Activated naive CD4-positive, alpha-beta T cell (primary cell): ENCODE measurements at places on chromosomes 1 and 21.

- no peak for DNase-seq
Observed at GRCh38 chr1:19946331-19946751, 22.9 kb upstream of the PLA2G2E start.

DNA sequence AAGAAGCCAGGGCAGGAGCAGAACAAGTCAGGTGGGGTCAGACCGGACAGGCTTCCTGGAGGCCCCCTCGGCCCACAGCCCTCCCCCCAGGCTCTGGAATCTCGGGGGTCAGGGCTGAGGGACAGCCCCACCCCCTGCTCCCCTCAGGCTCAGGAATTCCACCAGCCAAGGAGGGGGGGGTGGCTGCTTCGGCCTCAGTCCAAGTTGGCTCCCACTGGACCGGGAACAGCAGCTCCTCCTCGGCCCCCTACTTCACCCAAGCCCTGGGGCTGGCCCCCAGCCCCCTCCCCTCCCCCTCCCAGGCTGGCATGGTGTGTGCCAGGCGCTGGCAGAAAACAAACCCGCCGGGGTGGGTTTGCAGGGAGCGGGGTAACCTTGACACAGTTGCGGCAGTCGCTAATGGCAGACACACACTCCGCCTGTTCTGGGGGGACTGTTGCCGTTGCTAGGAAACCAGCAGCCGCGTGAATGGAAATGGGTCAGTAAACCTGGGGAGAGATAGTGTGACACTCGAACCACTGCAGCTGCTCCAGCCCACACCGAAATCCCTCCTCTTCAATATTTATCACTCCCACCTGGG lies 32.4 kb downstream of the AHDC1 start:
- no peak for DNase-seq

DNA sequence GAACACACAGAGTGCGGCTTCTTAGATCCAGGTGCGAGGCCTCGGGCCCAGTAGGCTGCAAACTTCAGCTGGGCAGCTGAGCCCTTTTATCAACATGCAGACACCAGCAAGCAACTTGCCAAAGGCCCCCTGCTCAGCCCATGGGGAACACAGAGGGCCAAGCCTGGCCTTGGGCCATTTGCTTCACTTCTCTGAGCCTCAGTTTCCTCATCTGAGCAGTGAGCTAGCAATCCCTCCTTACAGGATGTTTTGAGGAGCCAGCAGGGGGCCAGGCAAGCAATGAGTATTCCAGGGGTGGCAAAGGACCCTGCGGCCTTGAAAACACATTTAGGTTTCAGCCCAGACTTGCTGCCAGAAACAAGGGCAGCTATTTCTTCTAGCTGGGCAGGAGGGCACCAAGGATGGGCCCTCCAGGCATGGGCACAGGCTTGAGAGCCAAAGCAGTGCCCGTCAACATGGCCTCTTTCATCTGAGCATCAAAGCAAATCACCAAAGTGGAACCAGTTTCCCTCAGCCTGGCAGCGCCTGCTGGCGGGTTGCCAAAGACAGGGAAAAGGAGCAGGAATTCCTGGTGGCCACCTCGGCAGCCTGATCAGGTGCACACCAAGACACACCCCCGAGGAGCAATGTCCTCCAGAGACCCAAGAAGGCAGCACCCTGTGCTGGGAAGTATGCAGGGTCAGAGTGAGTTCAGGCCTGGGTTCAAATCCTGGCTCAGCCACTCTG lies 1.4 kb downstream of the MATN1 start:
- no peak for DNase-seq

DNA sequence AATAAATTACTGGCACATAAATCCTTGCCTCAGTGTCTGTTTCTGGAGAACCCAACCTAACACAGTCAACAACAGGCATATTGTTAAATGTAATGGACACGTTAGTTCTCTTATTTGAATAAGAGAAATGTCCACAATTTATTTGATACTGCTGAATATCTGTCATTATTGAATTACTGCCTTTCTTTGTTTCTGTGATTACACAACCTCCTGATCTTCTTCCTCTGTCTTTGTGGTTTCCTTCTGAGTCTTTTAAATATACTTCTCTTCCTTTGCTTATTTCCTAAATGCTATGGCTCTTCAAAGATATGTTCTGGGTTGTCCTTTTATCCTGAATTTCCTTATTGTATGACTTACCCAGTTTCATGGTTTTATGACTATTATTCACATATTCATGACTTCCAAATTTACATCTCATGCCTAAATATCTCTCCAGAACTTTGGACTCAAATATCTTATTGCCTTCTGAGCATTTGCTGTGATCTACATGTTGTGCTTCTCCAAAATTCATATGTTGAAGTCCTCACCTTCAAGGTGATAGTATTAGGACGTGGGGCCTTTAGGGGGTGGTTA lies 39.9 kb downstream of the MSH4 start:
- DNase-seq, result no peak

DNA sequence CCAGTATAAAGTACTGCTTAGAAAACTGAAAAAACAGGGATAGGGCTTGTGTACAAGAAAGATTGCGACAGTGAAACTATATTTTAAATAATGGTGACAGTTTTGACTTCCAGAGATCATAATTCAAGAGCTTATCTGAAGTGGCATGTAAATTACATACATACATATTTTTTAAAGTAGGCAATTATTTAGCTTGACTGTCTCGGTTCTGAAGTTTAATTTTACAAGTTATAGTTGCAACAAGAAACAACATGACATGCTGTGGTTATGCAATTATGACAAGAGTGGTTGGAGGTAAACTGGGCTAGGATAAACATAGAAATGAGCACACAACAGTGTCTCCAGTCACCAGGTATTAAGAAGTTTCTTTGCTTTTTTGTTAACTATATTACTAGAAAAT lies 4.1 kb downstream of the C1orf21 start:
- no peak for DNase-seq

DNA sequence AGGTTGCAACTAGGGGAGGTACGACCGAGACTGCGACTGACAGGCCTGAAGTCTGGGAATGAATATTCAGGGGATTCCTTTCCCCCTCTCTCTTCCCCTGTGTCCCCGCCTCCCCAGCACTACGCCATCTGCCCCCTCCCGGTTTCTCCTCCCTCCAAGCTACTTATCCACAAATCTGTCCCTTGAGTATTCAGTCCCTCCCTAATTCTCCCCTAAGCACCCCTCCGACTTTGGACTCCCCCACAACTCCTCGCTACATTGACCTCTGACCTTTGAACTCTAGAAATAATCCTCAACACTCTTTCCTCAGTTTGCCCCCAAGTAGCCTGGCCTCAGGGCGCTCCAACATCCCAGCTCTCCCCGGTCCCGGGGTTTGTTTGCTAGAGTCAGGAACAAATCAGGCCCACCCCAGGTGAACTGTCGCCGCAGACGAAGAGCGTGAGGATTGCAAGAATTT lies 393 bp downstream of the LYSMD1 start:
- DNase-seq, result no peak

DNA sequence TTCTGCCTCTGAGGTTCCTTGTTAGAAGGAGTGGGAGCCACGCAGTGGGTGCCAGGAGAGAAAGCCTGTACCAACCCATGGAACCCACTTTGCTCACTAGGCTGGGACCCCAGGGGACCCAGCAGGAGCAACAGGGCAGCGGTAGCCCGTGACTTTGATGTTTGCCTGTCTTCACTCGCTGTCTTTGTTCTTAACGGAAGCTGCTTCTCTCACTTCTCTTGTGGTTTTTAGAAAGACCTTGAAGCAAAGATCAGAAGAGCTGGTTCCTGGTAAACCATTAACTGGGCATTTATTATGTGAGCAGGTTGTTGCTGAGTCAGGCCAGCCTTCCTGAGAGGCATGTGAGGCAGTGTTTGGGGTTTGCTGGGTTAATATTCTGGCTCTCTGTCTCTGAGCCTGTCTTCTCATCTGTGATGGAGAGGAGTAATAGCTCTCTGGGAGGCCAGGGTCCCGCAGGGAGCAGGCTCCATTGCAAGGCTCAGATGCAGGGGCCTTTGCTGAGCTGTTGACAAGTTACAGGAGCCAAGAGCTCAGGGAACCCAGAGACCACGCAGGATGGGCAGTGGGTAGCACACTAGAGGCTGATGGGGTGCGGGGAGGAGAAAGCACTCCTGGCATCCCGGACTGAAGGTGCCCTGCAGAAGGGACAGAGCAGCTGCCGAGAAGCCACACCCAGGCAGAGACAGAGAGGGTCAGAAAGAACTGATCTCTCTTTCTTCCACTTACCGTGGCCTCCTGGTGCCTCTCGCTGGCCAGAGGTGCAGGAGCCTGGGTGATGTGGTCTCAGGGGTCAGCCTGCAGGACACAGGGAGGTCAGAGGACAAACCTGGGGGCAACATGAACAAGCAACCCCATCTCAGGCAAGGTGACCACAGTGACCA lies 367.5 kb upstream of the C1orf174 start:
- no peak for DNase-seq

- no peak for DNase-seq
Observed at GRCh38 chr1:10681296-10682107, 114.9 kb downstream of the CASZ1 start.

DNA sequence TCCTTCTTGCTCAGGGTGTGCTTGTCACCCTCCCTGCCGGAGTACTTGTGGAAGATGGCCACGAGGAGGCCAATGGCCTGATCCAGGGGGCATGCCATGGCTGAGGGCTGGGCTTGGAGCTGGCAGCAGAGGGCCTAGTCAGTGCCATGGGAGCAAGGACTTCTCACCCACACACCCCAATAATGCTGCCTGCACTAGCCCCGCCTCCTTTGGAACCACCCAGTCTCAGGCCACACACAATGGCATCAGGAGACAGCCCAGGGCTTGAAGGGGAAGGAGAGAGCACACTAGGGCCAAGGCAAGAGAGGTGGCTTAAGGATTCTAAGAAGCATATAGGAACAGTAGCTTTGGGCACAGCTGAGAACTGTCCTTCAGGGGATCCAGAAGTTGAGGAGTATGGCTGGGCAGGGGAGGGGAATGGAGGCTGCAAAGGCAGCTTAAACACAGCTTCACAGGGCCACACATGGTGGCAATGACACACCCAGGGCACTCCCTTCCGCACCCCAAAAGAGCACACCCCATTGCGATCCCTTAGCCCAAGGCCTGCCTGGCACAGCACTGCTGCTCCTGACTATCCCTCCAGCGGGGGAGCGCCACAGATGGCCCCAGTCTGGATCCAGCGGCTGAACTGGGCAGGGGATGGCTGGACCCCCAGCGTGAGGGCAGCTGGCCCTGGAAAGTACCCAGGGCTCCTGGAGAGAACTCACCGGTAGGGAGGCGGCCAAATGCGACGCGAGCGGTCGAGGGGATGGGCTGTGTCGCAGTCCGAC lies at the start of gene S100A6:
Gene S100A6, minus strand, starts transcription at position 750 of the 770 bp plus-strand sequence. Its CDS starts 652 bp downstream, at position 98.
- DNase-seq, result peak; percentile 30

DNA sequence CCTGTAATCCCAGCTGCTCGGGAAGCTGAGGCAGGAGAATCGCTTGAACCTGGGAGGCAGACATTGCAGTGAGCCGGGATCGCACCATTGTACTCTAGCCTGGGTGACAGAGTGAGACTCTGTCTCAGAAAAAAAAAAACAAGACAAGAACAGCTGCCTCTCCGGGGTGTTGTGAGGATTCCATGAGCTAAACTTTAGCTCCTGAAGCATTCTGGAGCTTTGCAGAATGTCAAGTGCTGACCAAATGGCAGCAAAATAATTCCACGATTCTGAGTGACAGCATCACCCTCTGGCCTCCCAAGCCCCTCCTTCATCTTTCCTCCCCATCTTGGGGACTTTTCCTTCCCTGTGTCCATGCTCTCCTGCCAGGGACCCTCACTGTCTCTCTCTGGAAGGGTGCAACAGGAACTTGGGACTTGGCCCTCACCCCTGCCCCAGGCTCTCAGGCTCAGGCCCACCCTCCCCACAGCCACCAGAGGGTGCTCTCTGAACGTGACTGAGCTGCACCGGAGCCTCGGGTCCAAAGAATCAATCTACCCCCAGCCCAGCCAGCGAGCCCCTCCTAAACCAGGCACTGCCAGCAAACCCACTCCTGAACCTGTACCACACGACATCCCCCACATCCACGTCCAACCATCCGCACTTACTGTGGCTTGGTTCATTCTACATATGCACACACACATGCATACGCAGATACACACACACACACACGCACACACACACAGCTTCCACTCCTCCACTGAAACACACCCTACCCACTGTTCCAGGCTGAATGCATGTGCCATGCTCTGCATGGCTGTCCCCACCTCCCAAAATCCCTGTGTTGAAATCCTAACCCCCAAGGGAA lies 45.7 kb downstream of the ACOT7 start:
- DNase-seq, result peak; percentile 34

DNA sequence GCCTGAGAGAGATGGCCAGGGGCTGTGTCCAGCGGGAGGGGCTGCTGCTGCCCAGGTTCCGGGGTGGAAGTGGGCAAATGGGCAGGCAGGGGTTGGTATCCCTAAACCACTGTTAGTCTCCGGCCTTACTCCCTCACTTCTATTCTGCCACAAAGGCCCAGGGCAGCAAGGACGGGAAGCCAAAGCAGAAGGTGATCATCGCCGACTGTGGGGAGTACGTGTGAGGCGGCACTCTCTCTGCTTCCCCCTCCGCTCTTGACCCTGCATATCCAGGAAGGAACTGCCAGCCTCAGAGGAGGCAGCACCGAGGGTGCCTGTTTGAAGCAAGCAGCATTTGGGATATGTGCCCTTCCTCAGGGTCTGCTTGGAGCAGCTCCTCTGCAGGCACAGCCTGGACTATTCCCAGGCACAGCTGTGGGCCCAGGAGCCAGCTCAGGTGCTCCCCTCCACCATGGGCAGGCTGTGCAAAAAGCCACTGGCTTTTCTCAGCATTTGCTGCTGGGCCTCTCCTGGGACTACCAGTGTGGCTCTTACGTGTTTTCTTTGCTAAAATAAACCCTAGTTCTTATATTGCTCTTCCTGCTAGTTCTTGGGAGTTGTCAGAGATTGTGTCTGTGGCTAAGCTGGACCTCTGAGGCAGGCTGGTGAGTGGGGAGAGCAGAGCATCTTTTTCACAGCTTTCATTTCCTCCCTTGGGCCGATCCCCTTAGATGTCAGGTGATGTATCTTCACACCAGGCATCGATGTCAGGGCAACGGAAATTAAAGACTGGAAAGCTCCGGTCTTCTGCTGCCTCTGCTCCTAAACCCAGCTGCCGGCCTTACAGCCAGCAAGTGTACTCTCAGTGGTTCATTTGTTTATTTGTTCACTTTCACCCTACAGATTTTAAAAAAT lies 14.7 kb downstream of the PPIE start:
- DNase-seq, result no peak

GRCh38 chr21:22536509-22536908 lies 1538.3 kb downstream of the NCAM2 start:
- no peak for DNase-seq

GRCh38 chr1:206975306-206975705 lies 5.0 kb upstream of the FCAMR start:
- no peak for DNase-seq

DNA sequence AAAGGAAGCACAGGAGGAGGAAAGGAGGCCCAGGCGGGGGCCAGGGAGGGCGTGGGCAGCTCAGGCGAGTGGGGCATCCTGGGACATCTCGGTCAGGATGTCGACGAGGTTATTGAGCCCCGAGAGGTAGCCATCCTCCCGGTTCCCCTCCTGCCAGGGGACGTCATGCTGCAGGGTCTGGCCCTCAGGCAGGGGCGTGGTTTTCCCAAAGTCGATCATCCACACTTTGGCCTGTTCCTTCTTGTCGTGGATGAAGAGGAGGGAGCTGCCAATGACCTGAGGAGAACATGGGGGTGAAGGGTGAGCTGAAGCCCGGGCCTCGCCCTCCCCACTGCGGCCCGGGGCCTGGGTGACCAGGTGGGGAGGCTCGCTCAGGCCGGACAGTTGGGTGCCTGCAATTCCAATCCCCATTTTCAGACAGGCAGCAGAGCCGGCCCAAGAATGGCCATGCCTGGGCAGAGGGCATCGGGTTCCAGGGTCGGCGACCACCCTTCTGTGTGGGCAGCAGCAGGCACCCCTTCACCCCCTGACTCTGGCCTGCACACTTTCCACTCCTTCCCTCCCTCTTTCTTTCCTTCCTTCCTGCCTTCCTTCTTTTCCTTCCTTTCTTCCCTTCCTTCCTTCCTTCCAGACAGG lies 86.2 kb downstream of the STUM start:
- no peak for DNase-seq
